NB4 (cell line): ENCODE measurements at places on chromosomes 12 and 14.
A peak's percentile ranks its signal among the peaks of the same experiment; 100 is the strongest.

GRCh38 chr14:95480109-95480886 is 36.2 kb downstream of the SYNE3 start:
- no peak for DNase-seq

DNA sequence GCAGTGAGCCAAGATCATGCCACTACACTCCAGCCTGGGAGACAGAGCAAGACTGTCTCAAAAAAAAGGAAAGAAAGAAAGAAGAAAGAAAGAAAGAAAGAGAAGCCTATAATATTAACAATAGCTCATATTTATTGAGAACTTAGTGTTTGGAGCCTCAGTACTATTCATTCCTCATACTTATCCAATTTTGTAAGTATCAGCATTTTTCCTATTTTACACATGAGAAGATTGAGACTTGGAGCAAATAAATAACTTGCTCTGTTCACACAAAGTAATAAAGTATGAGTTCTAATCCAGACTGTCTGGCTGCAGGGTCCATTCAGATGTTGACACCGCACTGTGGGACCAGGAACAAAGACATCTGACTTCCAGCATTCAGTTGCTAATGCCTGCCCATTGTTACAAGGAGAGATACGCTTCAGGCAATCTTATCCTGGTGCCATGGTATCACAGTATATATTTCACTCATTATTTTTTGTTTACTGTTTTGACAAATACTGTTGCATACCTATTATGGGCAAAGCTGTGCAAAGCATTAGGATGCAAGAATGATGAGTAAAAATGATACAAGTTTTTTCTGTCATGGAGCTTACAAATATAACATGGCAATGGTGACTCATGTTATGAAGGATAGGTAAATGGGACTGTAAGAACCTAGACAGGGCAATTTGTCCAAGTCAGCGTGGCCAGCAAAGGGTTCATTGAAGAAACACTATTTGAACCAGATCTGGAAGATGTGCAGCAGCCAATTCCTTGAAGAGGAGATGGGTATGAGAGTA is 21.4 kb upstream of the TMTC2 start:
- DNase-seq = no peak

DNA sequence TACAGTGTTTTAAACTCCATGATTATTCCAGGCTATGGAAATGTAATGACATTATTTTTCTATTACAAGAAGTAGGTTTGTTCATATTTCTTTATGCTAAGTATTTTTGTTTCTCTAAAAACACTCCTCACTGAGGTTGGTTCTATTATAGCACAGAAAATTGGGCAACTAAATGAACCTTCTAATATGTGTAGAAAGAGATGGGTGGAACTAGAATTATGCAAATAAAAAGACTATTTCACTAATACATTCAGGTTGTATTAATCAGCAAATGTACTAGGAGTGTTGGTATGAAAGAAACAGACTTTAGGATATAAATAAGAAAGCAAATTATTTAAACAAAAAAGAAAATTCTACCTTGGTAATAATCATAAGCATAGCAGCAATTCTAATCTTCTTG is 4.9 kb downstream of the OR6C2 start:
- DNase-seq = no peak

DNA sequence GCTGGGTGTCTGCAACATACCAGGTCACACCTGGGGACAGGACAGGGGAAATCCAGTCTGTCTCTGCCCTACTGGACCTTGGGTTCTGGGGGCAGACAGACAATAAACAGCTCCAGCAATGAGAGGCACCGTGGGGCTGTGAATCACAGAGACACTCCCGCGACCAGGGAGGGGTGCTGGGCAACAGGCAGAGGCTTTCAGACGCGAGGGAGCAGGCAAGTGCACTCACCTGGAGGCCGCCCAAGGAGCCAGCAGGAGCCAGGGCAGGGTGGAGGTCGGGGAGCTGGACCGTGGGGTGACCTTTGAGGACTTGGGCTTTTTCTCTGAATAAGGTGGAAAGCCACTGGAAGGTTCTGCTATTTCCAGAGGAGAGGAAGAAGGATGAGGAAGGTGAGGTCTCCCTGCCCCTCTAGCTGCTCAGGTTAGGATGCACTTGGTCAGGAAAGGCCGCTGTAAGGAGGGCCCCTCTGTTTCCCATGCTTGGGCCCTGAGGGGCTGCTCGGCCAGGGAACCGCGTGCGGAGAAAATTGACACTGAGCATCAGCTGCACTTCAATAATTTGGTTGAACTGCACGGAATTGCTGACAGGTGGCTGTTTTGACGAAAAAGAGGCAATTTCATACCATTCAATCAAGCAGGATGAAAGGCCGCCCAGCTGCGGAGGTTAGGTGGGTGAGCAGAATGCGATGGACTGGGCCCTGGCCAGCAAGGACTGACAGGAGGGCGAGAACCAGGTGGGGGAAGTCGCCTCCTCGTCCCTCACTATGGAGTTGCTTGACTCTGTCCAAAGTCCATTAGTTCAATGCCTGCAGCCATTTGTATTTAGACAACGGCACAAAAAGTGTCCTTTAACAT is 42.2 kb downstream of the JAG2 start:
- no peak for DNase-seq

DNA sequence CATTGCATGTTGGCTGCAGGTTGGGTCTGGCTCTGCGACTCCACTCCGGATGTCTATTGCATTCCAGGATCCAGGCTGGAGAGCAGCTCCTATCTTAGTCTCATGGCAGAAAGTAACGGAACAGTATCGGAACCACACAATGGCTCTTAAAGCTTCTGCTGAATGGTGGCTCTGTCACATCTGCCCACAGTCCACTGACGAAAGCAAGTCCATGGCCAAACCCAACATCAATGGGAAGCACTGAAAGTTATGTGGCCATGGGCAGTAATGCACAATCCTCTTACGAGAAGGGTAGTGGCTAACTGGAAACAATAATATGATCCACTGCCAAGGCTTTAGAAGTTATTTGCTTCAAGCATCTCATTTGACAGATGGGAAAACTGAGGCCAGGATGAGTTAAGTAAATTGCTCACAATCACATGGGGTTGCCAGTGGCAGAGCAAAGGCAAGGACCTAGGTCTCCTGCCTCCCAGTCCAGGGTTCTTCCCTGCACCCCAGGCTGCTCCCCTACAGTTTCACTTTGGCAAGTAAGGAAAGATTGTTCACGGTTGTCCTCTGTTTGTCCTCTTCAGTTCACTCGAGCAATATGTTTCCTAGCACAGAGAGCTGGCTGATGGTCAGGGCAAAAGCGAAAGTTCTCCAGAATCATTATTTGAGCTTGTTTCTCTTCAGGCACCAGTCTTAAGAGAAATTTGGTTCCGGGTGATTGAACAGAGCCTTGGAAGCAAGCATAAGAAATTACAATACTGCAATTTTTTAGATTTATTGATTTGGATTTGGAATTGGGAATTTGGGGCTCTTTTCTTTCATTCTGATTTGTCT is 54.2 kb downstream of the CKAP4 start:
- DNase-seq = no peak

DNA sequence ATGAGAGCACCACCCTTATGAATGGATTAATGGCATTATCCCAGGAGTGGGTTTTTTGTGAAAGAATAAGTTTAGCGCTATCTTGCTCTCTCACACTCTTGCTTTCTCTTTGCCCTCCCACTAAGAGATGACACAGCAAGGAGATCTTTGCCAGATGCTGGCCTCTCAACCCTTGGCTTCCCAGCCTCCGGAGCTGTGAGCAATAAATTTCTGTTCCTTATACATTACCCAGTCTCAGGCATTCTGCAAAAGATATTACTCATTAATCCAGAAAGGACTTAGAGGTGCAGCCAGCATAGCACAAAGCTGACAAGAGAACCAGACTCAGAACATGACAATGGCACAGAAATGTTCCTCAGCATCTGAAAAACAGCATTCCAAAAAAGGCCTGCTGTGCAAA is 190.6 kb downstream of the ITPR2 start:
- no peak for DNase-seq

DNA sequence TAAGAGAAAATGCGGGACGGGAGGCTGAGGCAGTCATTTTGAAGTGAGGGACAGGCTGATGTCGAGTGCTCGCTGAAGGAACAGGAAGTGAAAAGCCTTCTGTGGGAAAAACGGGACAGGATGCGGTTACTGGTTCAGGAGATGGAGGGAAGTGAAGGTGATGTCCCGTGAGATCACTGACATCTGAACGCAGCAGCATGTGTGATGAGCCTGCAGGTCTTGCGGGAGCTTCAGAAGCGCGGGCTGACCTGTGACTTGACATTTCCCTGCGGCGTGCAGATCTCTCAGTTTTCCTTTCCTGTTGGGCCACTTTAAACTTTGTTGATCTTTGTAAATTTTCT is 77.8 kb downstream of the DDX51 start:
- DNase-seq = peak; percentile 92

GRCh38 chr12:53504004-53504920 is 3.0 kb downstream of the NPFF start:
- DNase-seq = no peak

- DNase-seq = no peak
Observed at GRCh38 chr12:41683513-41684240, 461.0 kb downstream of the GXYLT1 start.

DNA sequence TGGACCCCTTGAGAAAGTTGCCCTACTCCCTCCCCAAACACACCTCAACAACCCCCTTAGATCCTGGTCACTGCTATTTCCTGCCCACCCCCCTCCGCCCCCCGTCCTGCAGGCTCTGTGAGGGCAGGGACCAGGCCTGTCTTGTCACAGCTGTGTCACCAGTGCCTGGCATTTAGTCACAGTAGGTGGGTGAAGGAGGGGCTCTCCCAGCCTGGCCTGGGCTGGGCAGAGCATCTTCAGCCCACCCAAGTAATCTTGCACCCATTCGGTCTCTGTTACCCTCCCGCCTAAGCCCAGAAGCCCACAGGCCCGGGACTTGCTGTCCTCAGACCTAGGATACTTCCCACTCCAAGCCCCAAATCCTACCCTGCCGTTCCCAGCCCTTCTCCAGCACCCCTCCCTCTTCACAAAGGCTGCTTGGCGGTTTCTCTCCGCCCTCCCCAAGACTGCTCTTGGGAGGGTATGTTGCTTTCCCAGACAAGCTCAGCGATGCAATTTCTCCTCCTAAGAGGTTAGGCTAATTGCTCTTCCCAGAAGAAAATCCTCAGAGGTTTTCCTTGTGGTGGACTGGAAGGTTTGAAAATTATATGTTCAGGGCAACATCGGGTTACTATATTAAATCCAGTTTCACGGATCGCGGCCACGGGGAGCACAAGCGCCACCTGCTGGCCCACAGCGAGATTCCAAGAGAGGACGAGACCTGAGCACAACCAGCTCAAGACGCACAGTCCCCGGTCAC is 50.8 kb upstream of the ZFP36L1 start:
- peak; percentile 61 for DNase-seq

DNA sequence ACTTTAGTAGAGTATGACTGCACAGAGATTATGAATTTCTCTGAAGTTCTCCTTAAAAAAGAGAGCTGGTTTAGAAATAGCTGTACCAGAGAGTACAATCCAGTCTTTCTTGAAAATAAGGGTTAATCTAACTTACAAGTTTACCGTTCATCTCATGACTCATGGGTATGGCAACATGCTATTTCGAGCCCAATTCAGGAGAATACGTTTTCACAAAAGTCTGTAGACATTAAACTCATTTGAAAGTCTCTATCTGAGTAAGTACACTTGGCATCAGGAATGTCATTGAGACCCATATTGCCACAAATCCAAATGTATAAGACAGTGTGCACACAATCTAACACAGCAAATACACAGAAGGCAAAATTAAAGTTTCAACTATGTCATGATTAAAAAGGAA is 160.5 kb downstream of the PIK3C2G start:
- no peak for DNase-seq

DNA sequence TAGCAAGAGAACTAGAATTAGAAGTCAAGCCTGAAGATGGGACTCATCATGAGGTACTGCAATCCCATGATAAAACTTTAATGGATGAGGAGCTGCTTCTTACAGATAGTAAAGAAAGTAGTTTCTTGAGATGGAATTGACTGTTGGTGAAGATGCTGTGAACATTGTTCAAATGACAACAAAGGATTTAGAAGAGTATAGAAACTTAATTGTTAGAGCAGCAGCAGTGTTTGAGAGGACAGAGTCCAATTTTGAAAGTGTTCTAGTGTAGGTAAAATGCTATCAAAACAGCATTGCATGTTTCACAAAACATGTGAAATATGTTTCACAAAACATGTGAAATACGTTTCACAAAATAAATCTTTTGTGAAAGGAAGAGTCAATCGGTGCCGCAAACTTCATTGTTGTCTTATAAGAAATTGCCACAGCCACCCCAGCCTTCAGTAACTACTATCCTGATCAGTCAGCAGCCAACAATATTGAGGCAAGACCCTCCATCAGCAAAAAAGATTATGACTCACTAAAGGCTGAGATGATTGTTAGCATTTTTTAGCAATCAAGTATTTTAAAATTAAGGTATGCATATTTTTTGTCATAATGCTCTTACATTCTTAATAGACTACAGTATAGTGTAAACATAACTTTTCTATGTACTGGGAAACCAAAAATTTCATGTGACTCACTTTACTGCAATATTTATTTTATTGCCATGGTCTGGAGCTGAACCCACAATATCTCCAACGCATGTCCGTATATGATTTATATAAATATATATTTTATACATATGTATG is 173.4 kb upstream of the BMP4 start:
- DNase-seq = no peak

- no peak for DNase-seq
Observed at GRCh38 chr12:45785315-45785714, 55.8 kb downstream of the ARID2 start.

GRCh38 chr14:89349171-89350008 is 67.6 kb downstream of the FOXN3 start:
- DNase-seq = no peak

- no peak for DNase-seq
Observed at GRCh38 chr14:56554301-56554700, 25.3 kb upstream of the TMEM260 start.
